Stimulated activated CD8-positive, alpha-beta memory T cell treated with anti-CD3 and anti-CD28 coated beads, Interleukin-4, amount 100 ng/mL, for 24 hours (primary cell): ENCODE measurements at places on chromosomes 6 and 20.

DNA sequence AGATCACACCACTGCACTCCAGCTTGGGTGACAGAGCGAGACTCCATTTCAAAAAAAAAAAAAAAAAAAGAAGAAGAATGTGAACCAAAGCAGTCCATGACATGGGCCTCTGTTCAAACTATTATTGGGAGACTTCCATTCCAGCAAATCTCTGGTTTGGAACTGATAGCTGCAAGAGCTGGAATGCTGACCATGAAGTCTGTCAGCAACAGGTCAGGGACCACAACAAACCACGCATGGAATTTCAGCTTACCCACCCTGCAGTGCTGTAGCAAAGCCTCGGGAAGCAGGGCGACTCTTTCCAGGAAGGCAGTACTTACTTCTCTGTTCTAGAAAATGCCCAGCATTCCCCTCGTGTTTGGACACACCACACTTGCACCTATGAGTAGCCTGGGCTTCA is 34.1 kb upstream of the TBC1D7 start:
- DNase-seq, result no peak

DNA sequence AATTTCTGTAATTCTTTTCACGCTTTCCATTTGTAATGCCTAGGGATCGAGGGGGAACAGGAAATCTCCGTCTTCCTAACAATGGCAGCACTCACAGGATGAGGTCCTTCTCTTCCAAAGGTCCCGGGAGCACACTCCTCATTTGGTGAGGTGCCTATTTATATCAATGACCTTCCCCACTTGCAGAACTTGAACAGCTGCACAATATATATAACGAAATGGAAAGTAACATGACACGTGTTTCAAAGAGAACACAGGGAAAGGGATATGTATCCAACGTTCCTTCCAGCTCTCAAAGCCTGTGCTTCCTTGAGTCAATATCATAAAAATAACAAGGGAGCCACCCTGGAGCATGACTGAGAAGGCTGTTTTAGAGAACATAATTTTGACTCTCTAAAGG is 78.6 kb upstream of the RBM24 start:
- DNase-seq, result no peak

- no peak for DNase-seq
Observed at GRCh38 chr6:150417899-150418826, 49.4 kb downstream of the IYD start.

GRCh38 chr20:2619961-2620595 is 32.4 kb upstream of the NOP56 start:
- no peak for DNase-seq

GRCh38 chr6:42025845-42026243 is 24.5 kb upstream of the TAF8 start:
- DNase-seq, result no peak
